Lung (tissue), 17 donors: ENCODE measurements at places on chromosomes 6 and 20. TPM values are rescaled to one million over a fixed set of nuclear protein-coding genes. Genes with fewer than 3 reads are reported as not detected.

Gene COL9A3
- 0.55 TPM for total RNA-seq

Gene BHLHE23
- total RNA-seq = not detected

DNA sequence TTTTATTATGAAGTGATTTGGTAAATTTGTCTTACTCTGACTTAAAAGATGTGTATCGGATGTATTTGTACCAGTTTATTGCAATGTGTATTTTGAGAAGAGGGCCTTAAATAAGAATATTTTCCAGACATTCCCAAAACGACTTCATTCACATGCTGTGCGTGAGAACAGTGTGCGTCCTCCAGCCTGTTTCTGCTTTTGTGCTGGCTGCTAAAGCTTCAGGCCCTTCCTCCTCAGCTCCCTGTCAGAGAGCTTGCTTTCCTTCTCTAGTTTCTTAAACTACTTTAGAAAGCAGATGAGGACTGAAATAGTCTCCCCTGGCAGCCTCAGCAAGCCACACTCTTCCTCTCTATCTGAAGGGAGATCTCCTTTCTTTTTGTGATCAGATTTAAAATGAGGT, 157.8 kb downstream of the SAMD5 start:
- DNase-seq = no peak
- H3K36me3 ChIP-seq = no peaks in the 10 kb centered on the region
- no peaks in the 10 kb centered on the region for H3K27me3 ChIP-seq

DNA sequence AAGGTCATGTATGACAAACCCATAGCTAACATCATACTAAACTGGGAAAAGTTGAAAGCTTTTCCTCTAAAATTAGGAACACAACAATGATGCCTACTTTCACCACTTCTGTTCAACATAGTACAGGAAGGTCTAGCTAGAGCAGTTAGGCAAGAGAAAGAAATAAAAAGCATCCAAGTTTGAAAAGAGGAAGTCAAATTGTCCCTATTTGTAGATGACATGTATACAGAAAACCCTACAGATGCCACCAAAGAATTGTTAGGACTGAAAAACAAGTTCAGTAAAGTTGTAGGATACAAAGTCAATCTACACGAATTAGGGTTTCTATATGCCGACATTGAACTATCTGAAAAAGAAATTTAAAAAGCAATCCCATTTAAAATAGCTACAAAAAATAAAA, 89.4 kb upstream of the GLP1R start:
- no peak overlapping the region for H3K27ac ChIP-seq
- DNase-seq = no peak
- no peaks in the 10 kb centered on the region for H3K36me3 ChIP-seq
- no peak overlapping the region for H3K4me3 ChIP-seq
- no peaks in the 10 kb centered on the region for H3K4me1 ChIP-seq
- H3K27me3 ChIP-seq = no peaks in the 10 kb centered on the region

DNA sequence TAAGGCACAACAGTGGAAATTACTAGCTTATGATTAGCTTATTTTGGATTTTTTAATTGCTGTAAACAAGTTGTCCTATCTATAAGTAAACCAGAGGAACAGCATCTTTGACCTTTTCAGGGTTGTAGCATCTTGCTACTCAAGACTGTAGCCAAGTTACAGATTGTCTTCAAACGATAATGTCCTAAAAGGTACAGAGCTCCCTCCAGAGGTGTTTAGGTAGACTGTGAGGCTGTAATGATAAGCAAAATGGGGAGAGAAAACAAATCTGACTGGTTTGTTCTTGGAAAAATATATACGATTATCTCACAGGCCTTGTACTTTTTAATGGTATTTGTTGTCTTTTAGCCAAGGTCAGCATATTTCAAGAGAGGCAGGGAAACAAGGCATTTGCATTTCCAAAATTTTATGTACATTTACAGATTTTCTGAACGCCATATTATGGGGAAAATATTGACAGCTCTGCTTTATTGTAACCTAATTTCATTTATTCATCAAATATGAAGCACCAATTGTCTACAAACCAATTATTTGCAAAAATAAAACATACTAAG, 273.4 kb downstream of the MEI4 start:
- no peak overlapping the region for H3K4me3 ChIP-seq
- no peak for DNase-seq
- H3K4me1 ChIP-seq = no peaks in the 10 kb centered on the region
- H3K36me3 ChIP-seq = no peaks in the 10 kb centered on the region
- no peak overlapping the region for H3K27ac ChIP-seq
- no peaks in the 10 kb centered on the region for H3K27me3 ChIP-seq

DNA sequence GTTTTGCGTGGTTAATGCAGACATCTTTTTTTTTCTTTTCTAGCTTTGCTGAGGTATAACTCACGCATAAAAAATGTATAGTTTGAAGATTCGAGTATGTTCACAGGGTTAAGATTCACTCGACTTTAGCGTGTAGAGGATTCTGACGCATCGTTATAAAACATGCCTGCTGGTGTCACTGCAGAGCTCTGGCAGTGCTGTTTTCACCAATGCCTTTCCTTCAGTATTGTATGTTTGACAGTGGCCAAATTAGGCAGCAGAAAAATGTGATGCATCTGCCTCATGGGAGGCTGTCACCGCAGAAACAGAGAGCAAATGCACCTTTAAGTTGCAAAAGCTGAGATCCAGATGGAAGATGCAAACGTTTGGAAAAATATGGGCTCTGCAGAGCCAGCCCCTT, 18.0 kb upstream of the SIRPB2 start:
- DNase-seq = no peak
- no peaks in the 10 kb centered on the region for H3K36me3 ChIP-seq
- no peaks in the 10 kb centered on the region for H3K27me3 ChIP-seq
- H3K4me3 ChIP-seq = no peak overlapping the region
- no peaks in the 10 kb centered on the region for H3K4me1 ChIP-seq
- no peak overlapping the region for H3K27ac ChIP-seq

Gene KCNS1
- 2.0 TPM for total RNA-seq

DNA sequence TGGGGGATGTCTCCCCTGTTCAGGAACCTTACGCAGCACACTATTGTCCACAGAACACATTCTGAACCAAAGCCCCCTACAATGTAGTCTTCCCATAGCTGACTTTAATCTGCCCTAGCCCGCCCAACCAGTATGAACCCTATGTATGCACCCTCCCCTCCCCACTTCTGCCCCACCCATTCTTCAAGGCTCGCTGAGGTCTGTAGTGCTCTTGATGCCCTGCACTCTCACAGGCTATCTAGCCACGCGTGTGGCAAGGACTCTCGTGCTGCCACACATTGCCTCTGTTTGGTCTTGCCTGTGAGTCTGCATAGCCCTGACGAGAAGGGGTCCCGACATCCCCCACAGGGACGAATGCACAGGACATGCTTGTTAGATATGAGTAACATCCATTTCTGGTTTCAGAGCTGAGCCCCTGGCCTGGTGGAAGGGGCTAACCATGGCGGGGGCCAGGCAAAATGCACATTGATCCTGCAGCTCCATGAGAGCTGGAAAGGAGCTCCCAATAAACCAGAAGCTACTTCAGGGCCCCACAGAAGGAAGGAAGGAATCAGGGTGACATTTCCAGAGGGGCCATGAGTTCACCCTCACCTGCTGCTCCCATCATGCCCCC, 22.6 kb downstream of the MOCS1 start:
- no peak overlapping the region for H3K27ac ChIP-seq
- H3K36me3 ChIP-seq = peaks cover 8% of the 10 kb centered on the region
- no peak for DNase-seq
- H3K27me3 ChIP-seq = no peaks in the 10 kb centered on the region
- no peak overlapping the region for H3K4me3 ChIP-seq

DNA sequence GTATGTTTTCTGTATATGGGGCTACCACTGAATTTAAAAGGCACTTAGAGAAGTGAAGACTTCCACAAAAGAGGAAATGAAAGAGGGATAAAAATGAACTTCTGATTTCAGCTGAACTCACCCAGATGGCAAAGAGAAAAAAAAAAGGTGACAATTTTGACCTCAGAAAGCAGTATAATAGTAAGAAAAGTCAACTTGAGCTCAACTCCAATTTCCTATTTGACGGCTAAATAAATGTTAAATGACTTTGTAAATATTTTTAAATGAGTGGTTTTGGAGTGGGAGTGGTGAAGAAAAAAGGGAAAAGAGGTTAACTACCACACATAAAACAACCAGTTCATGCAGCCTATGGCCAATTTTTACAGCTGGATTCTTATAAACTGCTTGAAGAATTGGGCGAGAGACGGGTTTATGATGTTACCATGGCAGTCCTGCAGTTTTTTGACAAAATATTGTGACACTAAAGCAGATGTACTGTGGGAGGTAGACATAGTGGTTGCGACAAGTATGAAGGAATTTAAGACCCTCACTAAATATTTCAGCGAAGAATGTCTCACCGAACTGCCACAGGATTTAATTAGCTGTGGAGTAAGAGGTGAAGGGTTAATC, 49.8 kb upstream of the ADTRP start:
- H3K36me3 ChIP-seq = no peaks in the 10 kb centered on the region
- no peak overlapping the region for H3K4me3 ChIP-seq
- peak; percentile 77 for DNase-seq
- no peaks in the 10 kb centered on the region for H3K27me3 ChIP-seq
- no peak overlapping the region for H3K27ac ChIP-seq
